ENCODE measurements at places on chromosomes 16 and 17.

GRCh38 chr16:15620611-15621195 lies 22.3 kb downstream of the MARF1 start:
- DNase-seq = no peak

- DNase-seq = no peak
Observed at GRCh38 chr17:6066183-6066948, 3.8 kb upstream of the WSCD1 start.

GRCh38 chr16:81780350-81780749 lies 1.3 kb downstream of the PLCG2 start:
- no peak for DNase-seq

GRCh38 chr16:977081-977701 lies 4.4 kb upstream of the SOX8 start:
- DNase-seq = no peak

DNA sequence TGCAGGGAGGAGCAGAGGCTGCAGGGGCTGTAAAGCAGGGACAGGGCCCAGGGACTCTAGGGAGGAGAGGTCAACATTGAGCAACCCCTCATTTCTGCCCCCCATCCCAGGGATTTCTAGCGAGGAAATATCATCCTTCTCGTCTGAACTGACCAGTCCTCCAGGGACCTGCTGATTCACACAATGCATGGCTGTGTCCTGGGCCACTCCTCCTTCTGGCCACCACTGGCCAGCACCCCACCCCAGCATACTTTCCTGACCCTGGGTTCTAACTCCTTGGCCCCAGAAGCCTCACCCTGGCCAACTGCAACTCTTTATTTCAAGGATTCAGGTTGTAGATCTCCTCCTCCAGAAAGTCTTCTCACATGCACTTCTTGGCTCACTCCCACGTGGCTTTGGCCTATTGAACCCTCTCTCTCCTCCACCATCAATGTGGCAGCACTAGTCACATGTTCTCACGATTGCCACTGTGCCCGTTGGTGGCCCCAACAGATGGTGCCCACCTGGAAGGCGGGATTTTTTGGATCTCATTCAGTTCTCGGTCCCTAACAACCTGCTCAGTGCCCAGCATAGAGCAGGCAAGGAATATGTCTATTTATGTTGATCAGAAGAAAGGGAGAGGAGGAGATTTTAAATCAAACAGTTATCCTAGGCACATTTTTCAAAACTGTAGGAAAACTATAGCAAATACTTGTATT lies 41.5 kb downstream of the CUEDC1 start:
- DNase-seq = no peak
